GM20000 (cell line): ENCODE measurements at places on chromosomes 6 and 20.

- no peak for DNase-seq
Observed at GRCh38 chr20:1979106-1979778, 14.6 kb downstream of the PDYN start.

DNA sequence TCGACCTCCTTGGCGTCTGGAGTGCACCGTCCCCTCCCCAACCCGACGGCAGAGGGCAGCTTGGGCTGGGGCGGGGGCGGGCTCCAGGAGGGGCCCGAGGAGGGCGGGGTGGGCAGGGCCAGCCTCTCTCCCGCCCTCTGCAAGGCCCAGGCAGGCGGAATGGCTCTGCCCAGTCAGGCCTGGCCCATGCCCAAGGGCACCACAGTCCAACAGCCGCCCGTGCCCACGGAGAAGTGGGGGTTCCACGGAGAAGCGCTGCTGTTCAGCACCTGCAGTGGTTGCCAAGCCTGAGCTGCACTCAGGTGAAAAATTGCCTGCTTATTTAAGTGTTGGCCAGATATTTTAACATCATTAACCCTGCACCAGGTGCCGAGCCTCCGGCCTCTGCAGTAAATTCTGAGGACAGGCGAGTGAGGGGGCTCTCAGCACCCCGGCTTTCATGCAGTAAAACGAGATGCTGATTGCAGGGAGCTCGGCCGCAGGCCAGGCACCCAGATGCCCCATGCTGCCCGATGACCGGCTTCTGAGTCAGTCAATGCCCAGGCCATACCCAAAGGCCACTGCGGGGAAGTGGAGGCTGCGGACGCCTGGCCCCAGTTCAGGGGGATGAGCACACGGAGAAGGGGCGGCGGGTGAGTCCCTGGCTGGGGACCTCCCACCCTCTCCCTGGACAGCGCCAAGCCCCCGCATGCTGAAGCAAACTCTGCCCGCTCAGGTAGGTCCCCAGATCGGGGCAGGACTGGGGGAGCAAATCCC lies at the start of gene SRMS:
Gene SRMS (minus strand): TSS at position 25 of the 756 bp plus-strand sequence. CDS start 286 bp downstream, outside the sequence.
- no peak for DNase-seq

DNA sequence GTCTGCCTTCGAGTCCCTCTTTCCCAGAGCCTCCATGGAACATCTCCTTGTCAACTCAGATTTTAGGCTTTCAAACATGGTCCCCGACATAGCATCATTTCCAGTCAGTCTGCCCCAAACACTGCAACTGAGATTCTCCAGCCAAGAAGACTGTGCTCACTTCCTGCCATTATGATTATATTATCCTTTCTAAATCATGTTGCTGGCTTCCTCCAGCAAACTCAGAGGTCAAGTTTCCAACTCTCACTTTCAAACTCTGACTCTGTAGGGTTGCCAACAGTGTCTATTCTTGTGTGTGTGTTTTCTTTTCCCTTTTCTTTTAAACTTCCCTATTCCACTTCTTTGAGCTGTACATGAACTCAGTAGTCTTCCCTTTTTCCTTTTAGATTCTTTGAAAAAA lies 61.2 kb upstream of the TRAF3IP2 start:
- DNase-seq: no peak

DNA sequence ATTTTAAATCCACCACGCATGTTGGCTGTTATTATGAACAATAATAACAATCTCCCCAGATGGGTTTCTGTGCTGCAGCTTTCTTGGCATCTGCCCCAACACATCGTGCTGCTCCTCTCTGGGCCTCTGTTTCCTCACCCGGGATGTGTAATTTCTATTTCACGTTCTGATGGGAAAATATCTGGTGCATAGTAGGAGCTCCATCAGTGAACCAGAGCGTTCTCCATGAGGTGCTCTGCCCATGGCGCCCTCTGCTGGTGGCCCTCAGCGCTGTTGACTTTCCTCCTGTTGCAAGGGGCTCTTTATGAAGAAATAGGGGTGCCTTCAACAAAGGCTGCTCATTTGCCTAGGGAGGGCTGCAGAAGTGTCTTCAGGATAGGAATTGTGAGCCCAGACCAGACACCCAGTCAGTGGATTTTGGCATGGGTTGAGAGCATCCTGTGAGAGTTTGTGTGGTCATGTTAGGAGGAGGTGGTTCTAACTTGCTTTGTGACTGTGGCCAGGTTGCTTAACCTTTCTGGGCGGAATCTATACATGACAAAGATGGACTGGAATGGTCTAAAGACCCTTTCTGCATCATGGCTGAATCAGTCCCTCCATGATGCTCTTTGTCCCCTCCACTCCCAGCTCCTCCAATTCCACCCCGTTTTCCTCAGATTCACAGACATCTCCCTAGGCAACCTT lies 8.1 kb downstream of the SCRT2 start:
- peak; percentile 81 for DNase-seq

DNA sequence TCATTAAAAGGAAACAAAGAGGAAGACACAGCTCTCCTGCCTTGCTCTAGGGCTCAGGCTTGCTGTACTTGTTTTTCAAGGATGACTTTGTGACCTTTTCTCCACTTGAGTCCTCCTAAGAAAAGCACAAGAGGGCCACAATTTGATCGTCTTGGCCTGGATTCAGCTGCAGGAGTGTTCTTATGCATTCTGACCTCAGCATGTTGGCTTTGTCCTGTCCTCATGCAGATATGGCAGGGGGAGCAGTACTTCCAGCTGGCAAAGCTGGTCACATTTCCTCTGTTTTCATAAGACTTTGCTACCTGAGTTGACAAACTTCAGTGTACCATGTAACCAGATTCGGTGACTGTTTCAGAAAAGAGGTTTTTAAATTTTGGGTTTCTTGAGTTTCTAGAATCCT lies 30.8 kb downstream of the KDM1B start:
- DNase-seq: no peak

DNA sequence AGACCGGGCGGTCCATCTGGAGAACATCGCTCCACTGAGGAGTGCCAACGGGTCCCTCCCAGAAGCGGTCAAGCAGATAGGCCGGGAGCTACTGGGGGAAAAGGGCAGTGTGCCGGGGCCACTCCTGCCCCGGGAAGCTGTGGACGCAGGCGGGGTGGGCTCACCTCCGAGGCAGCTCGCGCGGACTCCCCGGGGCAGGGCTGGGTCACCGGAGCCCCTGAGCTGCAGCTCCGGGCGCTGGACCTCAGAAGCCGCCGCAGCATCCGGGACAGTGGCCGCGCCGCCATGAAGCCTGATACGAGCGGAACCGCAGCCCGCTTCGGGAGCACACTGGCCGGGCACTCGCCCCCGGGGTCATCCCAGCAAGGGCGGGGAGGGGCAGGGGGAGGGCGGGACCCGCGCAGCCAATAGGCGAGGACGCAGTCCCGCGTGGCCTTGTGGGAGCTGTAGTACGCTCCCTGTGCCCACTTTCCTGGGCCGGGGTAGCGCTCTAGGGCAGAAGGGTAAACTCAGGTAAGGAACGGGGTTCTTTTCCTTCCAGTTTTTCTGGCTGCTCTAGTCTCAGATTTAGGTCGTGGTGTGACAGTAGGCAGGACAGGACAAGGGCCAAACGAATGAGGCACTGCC lies at the start of gene MOCS1:
Gene MOCS1 (minus strand): TSS at position 332 of the 627 bp plus-strand sequence. CDS start 45 bp downstream, at position 287.
- DNase-seq: peak; percentile 45
